ENCODE measurements at places on chromosomes 16 and 17.

DNA sequence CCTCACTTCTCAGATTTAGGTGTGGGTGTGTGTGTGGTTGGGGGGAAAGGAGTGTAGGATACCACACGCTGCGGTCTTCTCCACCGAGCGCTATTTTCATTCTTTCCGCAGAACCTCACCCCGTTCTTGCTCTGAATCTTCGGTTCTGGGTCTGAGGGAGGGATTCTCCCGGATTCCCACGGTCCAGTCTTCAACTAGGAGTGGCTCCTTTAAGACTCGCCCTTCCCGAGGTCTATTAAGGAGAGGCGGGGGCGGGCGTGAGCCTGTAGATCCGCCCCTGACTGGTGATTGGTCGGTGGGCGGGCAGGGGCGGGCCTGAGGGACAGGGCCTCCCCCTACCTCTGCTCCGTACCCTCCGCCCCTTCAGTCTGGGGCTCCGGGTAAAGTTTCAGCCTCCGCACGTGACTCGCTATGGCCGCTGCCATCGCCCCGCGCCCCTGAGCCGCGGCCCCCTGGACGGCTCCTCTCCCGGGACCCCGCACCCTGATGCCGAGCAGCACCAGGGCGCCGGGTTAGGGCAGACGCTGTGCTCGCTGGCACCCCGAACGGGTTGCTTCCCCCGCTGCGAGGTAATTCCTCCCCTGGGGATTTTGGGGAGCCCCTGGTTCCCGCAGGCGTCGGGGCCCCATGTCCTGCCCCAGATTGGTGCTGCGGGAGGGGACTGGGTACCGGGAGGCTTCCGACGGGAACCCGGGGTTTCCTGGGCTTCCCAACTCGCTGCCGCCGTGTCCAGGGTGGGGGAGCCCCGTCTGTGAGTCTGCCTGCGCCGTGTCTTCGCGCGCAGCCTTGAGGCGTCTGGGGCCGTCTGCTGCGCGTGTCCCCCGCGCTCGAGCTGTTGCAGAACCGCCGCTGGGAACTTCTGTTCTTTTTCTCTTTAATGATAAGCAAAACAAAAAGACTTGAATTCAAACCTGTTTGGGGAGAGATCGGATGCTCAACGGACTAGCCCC is 9.2 kb downstream of the RARA start:
- H3K36me3 ChIP-seq = peaks cover 3% of the 10 kb centered on the region
- DNase-seq = peak; percentile 94
- peak overlapping the region; percentile 40 for H3K27ac ChIP-seq
- peaks cover 98% of the 10 kb centered on the region for H3K4me1 ChIP-seq

GRCh38 chr16:27446721-27447120 is 44.7 kb downstream of the IL21R start:
- H3K4me1 ChIP-seq = peaks cover 39% of the 10 kb centered on the region
- no peak overlapping the region for H3K4me3 ChIP-seq
- H3K36me3 ChIP-seq = no peaks in the 10 kb centered on the region
- DNase-seq = peak; percentile 85

GRCh38 chr17:59893676-59894100 is 767 bp downstream of the RPS6KB1 start:
- H3K27me3 ChIP-seq = no peaks in the 10 kb centered on the region
- peak overlapping the region; percentile 98 for H3K4me3 ChIP-seq
- peak overlapping the region; percentile 86 for H3K27ac ChIP-seq

- no peak overlapping the region for H3K27ac ChIP-seq
- no peak overlapping the region for H3K4me3 ChIP-seq
- H3K36me3 ChIP-seq = no peaks in the 10 kb centered on the region
- no peaks in the 10 kb centered on the region for H3K4me1 ChIP-seq
- no peak for DNase-seq
These were observed 77.0 kb upstream of the HS3ST4 start for GRCh38 chr16:25614716-25615265.

DNA sequence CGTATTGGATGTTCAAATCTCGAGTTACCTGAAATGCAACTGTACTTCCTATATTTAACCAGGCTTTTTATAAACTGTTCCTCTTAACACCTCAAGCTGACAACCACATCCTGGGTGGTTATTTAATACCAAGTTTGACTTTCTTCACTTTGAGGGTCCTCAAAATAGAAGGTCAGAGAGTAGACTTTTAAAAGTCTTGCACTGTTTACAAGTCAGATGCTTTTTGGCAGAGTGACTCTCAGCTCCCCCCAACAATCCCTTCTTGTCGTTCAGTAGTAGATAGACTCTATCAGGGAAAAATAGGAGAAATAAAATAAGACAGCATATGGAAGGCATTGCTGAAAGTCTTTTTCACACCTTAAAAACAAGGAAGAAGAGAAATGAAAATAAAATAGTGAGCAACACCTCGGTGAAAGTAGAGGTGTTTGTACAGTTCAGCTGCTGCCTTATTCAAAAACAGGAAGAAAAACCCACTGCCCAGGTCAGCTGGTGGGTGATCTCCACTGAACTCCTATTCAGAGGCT is 650.4 kb downstream of the WWOX start:
- no peak for DNase-seq
- no peaks in the 10 kb centered on the region for H3K36me3 ChIP-seq
- H3K27me3 ChIP-seq = no peaks in the 10 kb centered on the region
- H3K4me3 ChIP-seq = no peak overlapping the region
- H3K27ac ChIP-seq = no peak overlapping the region

DNA sequence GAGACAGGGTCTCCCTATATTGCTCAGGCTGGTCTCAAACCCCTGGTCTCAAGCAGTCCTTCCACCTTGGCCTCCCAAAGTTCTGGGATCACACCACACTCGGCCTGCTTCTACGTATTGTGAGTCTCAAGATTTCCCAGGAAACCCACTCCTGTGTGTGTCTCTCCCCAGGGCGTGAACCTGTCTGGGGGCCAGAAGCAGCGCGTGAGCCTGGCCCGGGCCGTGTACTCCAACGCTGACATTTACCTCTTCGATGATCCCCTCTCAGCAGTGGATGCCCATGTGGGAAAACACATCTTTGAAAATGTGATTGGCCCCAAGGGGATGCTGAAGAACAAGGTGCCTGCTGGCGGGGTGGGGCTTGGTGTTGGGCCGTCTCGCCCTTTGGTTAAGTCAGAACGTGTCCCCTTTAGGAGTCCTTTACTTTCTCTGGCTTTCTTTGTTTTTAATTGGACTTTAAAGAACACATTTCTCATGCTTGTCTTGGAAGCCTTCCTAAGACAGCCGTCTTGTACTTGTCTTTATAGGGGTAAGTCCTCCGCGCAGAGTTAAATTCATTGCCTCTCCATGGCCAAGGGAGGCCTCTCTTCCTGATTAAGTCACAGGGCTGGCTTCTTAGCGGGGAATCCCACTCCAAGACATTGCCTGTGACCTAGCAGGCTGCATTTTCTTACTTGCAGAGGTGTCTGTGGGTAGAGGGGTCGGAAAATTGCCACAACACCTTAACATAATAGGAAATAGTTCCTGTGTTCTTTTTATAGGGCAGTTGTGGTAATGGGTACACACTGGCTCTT is 136.4 kb downstream of the ABCC6 start:
- no peak for DNase-seq
- H3K36me3 ChIP-seq = peaks cover 81% of the 10 kb centered on the region
- H3K4me1 ChIP-seq = peaks cover 23% of the 10 kb centered on the region
- H3K4me3 ChIP-seq = no peak overlapping the region
- H3K27ac ChIP-seq = peak overlapping the region; percentile 80

GRCh38 chr17:76120658-76121008 is 17.0 kb upstream of the EXOC7 start:
- H3K4me3 ChIP-seq = no peak overlapping the region
- H3K27me3 ChIP-seq = no peaks in the 10 kb centered on the region
- no peak overlapping the region for H3K27ac ChIP-seq
- DNase-seq = no peak

DNA sequence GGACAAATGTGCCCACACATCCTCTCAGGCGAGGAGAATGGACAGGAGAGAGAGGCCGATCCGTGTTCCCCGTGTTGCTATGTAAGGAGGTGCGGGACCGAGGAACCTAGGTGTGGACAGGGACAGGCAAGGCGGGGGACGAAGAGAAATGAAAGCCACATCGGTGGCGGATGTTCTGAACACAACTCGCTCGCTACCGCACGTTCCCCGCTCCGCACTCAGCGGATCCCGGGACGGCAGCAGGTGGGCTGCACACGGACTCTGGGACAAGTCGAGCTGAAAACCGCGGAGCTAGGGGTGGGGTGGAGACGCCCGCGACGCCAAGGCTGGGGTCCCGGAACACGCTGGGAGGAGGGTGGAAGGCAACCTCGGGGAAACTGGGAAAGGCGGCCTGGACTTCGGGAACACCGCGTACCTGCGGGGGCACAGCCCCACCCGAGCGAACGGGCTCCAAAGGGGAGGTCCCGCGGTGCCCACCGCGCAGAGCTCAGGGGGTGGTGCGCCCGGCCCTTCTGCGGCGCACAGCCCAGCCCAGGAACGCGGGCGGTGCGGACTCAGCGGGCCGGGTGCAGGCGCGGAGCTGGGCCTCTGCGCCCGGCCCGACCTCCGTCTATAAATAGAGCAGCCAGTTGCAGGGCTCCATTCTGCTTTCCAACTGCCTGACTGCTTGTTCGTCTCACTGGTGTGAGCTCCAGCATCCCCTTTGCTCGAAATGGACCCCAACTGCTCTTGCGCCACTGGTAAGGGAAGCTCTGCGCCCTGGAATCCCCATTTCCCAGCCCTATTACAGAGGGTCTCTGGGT is at the start of gene MT1E:
MT1E (plus strand) TSS at position 642 of the 803 bp plus-strand sequence; CDS start at position 713, 71 bp downstream.
- H3K4me3 ChIP-seq = no peak within 1 kb of the TSS
- DNase-seq = peak; percentile 77
- H3K4me1 ChIP-seq = peaks cover 15% of the 10 kb centered on the region
- peaks cover 5% of the 10 kb centered on the region for H3K27me3 ChIP-seq
- H3K27ac ChIP-seq = no peak within 1 kb of the TSS
- H3K36me3 ChIP-seq = no peaks in the 10 kb centered on the region

DNA sequence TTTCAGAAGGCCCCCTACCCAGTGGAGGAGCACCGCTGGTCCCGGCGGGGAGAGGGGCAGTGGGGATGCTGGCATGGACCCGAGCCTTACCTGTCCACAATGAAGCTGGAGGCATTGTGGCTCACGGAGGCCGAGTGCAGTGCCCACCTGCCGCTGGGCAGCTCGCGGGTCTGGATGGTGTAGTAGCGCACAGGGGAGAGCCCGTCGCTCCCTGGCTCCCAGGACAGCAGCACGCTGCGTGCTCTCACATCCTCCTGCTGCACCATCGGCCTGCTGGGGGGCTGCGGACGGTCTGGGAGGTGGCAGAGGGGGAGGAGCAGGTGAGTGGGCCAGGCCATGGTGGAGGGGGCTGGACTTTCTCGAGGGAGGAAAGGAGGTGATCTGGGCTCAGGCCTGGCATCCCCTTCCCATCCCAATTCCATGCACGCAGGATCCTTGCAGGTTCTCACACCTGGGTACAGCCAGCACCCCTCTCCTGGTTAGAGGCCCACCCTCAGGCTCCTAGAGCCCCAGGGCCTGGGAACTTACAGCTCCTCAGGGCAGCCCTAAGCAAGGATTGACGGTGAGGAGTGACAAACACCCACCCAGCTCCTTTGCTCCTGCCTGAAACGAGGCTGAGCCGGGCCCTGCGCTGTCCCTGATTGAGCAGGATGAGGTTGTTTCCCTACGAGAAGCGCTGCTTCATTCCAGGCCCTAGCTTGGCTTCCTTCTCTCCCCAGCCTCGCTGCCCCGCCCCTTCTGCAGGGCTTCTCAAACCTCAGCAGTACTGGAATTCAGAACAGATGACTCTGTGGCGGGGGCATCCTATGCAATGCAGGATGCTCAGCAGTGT is 76.2 kb upstream of the CDC42EP4 start:
- H3K27ac ChIP-seq = no peak overlapping the region
- DNase-seq = no peak
- no peaks in the 10 kb centered on the region for H3K4me1 ChIP-seq
- H3K4me3 ChIP-seq = no peak overlapping the region
- H3K36me3 ChIP-seq = no peaks in the 10 kb centered on the region
- H3K27me3 ChIP-seq = no peaks in the 10 kb centered on the region

All from common myeloid progenitor, CD34-positive (primary cell).